ENCODE measurements at places on chromosomes 6 and 20. TPM values are rescaled to one million over a fixed set of nuclear protein-coding genes. Genes with fewer than 3 reads are reported as not detected.
A peak's percentile ranks its signal among the peaks of the same experiment; 100 is the strongest.

DNA sequence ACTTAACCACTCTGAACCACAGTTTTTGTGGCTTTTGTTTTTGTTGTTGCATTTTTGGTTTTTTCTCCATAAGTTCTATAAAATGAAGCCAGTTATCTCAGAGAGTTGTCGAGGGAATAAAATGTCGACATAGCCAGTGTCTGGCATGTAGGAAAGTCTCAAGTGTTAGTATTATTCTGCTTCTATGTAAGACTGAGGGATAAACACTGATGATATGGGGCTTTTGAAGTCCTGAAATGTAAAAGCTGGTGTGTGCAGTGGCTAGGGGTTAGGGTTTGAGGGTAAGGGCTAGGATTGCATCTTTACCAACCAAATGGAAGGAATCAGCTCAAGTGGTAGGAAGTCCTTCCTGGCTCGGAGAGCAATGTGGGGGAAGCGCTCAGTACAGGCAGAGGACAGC, 59.2 kb downstream of the DAAM2 start:
- no peak overlapping the region for H3K4me3 ChIP-seq
- no peaks in the 10 kb centered on the region for H3K27me3 ChIP-seq
- H3K4me1 ChIP-seq, result no peaks in the 10 kb centered on the region
- DNase-seq, result no peak

Gene FOXF2
- 51.6 TPM for total RNA-seq

Gene C20orf141
- not detected for total RNA-seq

Gene APOBEC2
- not detected for total RNA-seq

GRCh38 chr6:158818581-158819212, 471 bp downstream of the EZR start:
- peaks cover 38% of the 10 kb centered on the region for H3K4me1 ChIP-seq
- peak; percentile 54 for DNase-seq
- peak overlapping the region; percentile 90 for H3K27ac ChIP-seq
- peak overlapping the region; percentile 92 for H3K4me3 ChIP-seq
- no peaks in the 10 kb centered on the region for H3K27me3 ChIP-seq

Gene MMP24
- total RNA-seq, result 0.50 TPM

GRCh38 chr6:138504764-138505689, 5.7 kb upstream of the NHSL1 start:
- no peak overlapping the region for H3K27ac ChIP-seq
- no peaks in the 10 kb centered on the region for H3K36me3 ChIP-seq

DNA sequence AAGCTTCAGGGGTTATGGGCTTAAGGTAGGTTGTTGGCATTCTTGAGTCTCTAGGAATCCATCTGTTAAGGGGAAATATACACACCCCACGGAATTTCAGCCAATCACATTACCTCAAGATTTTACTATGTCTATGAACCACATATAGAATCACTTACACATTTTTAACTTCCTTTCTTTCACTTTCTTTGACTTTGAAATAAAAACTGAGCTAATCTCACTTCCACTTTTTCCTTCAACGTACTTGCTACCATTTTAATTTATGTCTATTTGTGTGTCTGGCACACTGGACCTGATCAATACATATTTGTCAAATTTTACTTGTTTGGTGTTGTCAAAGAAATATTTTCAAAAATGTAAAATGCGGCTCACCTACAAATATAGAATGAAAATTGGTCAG, 545.4 kb upstream of the JAG1 start:
- no peak overlapping the region for H3K27ac ChIP-seq
- DNase-seq, result no peak

Gene RBPJL
- not detected for total RNA-seq

- H3K27ac ChIP-seq, result no peak overlapping the region
- peaks cover 12% of the 10 kb centered on the region for H3K27me3 ChIP-seq
- H3K4me3 ChIP-seq, result no peak overlapping the region
Observed at GRCh38 chr20:19648024-19648423, 110.0 kb upstream of the RIN2 start.

GRCh38 chr20:57874141-57874540, 164.3 kb upstream of the PMEPA1 start:
- no peaks in the 10 kb centered on the region for H3K36me3 ChIP-seq
- no peak overlapping the region for H3K27ac ChIP-seq
- peak; percentile 21 for DNase-seq
- H3K4me1 ChIP-seq, result no peaks in the 10 kb centered on the region
- H3K27me3 ChIP-seq, result no peaks in the 10 kb centered on the region

DNA sequence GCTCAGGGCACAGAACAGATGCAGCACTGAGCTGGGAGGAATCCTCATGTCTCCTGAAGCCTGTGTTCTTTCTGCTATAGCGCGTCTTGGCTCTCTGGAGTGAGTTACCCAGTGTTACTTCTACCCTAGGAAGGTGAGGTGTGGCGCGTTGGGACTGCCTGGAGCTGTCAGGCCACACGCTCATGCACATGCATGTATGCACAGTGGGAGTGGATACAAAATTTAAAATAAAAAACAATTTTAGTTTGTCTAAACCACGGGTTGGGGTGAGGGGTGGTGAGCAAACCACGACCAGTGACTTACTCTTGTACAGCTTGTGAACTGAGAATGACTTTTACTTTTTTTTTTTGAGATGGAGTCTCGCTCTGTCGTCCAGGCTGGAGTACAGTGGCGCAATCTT, 298.6 kb upstream of the SUPT3H start:
- H3K27me3 ChIP-seq, result no peaks in the 10 kb centered on the region
- peaks cover 28% of the 10 kb centered on the region for H3K4me1 ChIP-seq
- no peak overlapping the region for H3K27ac ChIP-seq
- DNase-seq, result no peak
- no peak overlapping the region for H3K4me3 ChIP-seq
- H3K36me3 ChIP-seq, result no peaks in the 10 kb centered on the region

Gene DAAM2
- 0.29 TPM for total RNA-seq

DNA sequence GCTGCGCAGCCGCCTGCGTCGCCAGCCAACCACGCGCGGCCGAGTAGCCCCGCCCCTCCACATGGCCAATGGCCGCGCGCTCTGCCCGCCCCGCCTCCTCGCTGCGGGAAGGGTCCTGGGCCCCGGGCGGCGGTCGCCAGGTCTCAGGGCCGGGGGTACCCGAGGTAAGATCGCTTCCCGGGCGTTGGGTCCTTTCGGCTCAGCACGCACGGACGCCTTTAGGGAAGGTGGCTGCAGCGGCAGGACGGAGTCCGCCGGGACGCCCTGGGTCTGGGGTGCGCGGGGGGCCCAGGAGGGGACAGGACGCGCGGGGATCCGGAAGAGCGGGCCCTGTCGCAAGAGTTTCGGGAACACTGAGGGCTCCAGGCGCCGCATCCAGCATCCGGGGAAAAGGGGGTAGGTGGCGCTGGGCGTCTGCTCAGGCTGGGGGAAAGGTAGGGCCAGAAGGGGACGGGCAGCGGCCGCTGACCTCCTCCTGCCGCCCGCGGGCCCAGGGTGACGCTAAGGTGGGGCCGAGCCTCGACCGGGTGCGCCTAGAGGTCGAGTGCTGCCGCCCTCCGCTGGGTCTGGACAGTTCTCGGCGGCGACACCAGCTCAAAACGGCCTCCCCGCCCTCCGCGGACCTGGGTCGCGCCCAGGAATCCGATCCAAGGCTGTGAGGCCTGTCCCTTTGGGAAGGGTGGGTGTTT, at the start of gene MAVS:
Gene MAVS, plus strand, starts transcription at position 95 of the 689 bp plus-strand sequence. CDS start 7,791 bp downstream, outside the sequence.
- peak; percentile 81 for DNase-seq
- H3K4me3 ChIP-seq, result peak within 1 kb of the TSS; percentile 85
- H3K4me1 ChIP-seq, result peaks cover 18% of the 10 kb centered on the region
- H3K36me3 ChIP-seq, result peaks cover 24% of the 10 kb centered on the region
- H3K27me3 ChIP-seq, result no peaks in the 10 kb centered on the region

GRCh38 chr6:144232176-144232831, 52.8 kb upstream of the UTRN start:
- H3K27me3 ChIP-seq, result no peaks in the 10 kb centered on the region
- H3K27ac ChIP-seq, result 0 out of 2 replicates have a peak overlapping the region, but pooled peaks have one; percentile 2
- no peak overlapping the region for H3K4me3 ChIP-seq

DNA sequence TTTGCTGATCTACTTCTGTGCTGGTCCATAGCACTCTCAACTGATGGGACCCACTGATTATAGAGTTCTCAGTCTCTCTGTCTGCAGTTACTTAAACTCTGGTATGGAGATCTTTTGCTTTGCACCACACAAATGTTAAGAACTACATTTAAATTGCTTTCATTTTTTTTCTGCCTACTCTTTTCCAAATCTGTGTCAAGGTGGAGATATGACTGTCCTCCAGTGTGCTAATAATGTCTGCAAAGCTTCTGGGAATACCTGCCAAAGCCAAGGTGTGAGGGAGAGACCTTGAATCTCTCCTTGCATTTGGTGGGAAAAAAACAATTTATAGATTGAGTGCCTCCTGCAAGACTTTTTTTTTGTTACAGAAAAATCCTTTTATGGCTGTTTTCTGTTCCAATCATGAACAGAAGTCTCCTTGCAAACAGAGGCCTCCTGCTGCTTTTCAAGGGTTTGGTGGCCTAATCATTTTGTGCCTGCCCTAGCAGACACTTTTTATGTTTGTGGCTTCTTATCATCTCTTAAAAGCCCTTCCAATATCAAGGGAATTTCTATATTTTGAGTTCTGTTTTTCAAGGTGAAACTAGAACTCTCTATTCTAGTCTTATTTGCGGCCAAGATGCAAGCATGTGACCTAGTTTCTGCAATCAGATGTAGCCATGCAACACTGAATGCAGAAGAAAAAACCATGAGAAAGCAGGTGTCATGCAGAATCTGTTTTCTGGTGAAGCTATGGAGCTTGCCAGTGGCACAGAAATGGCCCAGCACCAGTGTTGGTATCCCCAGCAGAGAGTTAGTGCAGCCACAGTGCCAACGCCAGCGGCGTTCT, 23.2 kb upstream of the AKIRIN2 start:
- no peak overlapping the region for H3K4me3 ChIP-seq
- no peak for DNase-seq
- no peaks in the 10 kb centered on the region for H3K27me3 ChIP-seq

Measured in SJSA1 (cell line).